ENCODE measurements at places on chromosomes 12 and 14.

- DNase-seq: no peak
These were observed 145.3 kb downstream of the ETV6 start for GRCh38 chr12:11794751-11795150.

DNA sequence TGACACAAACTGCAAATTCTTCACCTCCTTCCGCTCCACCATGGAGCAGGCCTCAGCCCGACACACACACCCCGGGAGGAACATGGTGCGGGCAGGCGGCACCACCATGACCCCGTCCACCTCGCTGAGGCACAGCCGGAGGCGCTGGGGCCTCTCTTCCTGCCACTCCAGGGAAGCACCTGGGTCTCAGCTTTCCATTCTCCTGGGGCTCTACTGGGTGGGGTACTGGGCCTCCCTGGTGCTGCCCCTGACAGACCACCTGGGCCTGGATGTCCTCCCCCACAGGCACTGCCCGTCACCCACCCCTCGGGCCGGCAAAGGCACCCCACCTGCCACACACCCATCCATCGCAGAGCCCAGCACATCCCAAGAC, 9.9 kb downstream of the AKT1 start:
- DNase-seq: no peak

- no peak for DNase-seq
These were observed 275.4 kb downstream of the ETNK1 start for GRCh38 chr12:22900401-22900800.

DNA sequence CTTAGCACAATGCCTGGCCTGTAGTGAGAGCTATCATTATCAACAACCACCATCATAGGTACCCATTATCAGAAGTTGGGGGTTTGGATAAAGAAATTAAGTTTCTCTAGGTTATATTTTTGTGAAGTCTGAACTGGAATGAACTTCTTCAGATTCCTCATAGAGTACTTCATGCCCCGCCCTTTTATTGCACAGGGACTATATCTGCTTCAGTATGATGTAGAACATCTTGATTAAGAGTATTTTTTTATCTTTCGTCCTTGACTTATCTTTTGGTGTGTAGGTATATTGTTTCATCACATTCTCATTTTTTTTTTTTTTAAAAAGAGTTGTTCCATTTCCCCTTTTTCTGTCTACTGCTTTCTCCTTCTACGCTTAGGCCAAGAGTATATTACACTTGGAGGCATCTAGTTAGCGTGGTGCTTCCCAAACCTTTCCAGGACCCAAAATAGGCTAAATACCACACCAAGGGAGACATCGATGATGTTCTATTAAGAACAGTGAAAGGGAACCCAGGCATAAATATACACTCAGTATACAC, 467.5 kb downstream of the ZFP36L1 start:
- DNase-seq: no peak

DNA sequence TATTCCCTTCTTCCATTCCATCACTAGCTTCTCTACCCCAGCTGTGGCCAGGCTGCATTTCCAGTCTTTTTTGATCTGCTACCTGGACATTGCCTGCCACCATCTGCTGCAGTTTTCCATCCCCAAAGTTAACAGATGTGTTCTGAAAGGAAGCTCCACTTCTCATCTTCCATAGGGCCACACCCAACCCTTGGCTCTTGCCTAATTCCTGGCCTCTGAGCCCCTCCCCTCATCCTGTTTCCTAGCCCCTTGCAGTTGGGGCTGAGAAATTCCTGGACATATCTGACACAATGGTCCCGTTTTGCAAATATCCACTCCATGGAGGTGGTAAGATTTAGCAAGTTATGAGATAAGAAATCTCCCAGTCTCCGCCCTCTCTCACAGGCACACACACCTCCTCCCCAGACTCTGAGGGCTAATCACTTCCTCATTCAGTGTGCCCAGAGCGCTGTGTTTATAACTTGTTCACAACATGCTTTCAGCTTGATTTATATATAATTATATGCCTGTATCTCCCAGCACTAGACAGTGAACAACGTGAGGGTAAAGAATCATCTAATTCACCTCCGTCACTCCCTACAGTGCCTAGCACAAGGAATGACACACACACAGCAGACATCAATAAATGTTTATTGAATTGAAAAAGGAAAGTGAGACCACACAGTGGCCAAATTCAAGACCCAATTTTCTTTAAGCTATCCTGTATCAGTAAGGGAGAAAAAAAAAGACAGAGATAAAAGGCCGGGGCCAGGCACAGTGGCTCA, 13.4 kb downstream of the SMUG1 start:
- DNase-seq: peak; percentile 1

- peak; percentile 82 for DNase-seq
These were observed 12.1 kb downstream of the ETV6 start for GRCh38 chr12:11661491-11662089.

GRCh38 chr14:20934148-20934762, 21.0 kb upstream of the RNASE2 start:
- no peak for DNase-seq

GRCh38 chr14:99892406-99892805, 99.2 kb downstream of the EML1 start:
- peak; percentile 59 for DNase-seq

DNA sequence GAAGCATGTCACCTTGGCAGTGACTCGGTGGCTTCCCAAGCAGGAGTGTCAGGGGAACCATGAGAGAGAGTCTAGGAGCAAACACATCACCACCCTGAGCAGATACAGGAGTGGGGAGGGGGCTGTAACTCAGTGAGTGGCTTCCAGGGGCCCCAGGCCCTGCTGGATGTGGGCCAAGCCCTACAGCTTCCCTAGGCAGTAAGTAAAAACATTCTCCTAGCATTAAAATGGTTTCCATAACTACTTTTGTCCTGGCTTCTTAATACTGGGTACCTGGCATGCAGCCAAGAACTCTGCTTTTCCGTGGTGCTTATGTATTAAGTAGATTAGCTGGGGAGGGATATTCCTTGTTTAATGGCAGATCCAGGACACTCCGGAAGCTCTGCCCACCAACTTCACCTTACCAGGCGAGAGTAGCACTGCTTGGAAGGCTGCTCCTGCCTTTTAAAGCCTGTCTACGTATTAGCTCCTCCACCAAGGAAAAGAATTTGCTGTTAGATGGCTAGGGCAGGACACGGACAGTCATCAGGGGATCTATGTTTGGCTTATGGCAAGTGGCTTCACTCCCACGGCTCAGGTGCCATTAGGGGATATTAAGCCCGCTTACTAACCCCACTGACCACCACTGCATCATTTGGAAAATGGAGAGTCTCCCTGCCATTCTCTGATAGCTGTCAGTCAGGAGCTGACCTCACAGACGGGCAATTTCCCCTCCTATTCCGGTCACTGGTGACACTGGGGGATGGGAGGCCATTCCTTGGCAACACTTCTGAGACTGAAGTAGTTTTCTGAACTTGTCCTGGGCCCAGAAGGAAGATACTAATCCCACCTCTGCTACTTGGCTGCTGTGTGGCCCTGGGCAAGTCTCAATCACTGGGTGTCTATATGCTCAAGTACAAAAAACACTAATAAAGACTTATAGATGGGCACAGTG, 22.8 kb downstream of the OTUB2 start:
- DNase-seq: peak; percentile 94

- DNase-seq: no peak
These were observed 61.6 kb downstream of the ARL6IP4 start for GRCh38 chr12:123041811-123042655.

DNA sequence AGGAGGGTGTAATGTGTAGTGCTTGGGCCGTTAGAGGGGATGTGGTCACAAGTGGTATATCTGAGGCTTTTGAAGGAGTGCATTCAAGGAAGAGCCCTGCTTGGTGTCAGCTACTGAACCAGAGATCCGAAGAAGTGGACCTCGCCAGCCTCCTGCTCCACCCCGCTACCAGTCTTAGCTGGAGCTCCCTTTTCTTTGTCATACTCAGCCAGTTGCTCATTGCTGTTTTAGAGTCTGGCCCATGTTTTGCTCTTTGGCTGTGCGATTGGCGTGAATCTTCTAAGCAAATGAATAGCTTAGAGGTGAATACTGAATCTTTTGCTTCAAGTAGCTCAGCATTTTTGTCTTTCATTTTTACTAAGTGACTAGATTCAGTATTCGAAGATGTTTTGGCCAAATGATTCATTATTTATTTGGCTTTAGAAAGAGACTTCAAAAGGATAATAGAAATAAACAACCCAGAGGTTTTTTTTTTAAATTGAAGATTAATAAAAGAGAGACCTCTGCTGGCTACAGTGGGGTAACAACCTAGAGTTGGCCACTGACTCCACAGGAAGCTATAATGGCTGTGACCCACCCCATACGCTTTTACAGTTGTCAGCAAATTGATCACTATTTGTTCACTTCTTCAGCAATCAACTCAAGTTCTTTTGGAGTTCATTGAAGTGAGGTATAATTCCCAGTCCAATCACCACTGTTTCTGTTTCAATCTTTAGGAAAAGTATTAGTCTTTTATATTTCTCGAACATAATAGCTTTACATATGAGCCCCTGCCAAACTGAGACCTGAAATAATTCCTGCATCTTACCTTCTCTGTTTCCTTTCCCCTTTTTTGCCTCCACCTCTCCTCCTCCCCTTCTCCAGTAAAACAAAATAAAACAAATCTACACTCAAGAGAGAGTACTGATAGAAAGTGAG, 19.9 kb downstream of the CDKN1B start:
- DNase-seq: peak; percentile 68

- no peak for DNase-seq
These were observed 449.1 kb upstream of the SOX5 start for GRCh38 chr12:24398605-24399004.

DNA sequence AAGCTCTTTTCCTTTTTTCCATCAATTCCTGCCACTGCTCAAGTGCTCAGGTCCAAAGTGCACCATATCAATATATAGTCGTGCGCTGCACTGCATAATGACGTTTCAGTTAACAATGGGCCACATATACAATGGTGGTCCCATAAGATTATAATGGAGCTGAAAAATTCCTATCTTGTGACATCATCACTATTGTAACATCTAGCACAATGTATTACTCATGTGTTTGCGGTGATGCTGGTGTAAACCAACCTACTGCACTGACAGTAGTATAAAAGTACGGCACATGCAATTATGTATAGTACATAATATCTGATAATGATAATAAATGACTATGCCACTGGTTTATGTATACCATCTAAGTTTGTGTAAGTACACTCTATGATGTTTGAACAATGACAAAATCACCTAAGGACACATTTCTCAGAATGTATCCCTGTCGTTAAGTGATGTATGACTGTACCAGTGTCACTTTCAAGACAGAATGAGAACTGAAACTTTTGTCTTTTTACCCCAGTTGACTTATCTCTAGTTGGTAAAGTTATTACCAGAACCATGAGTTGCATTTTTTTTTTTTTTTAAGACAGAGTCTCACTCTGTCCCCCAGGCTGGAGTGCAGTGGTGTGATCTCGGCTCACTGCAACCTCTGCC, 53.7 kb upstream of the INSM2 start:
- DNase-seq: no peak

- no peak for DNase-seq
These were observed 208.4 kb downstream of the ADGRD1 start for GRCh38 chr12:131162113-131162512.

DNA sequence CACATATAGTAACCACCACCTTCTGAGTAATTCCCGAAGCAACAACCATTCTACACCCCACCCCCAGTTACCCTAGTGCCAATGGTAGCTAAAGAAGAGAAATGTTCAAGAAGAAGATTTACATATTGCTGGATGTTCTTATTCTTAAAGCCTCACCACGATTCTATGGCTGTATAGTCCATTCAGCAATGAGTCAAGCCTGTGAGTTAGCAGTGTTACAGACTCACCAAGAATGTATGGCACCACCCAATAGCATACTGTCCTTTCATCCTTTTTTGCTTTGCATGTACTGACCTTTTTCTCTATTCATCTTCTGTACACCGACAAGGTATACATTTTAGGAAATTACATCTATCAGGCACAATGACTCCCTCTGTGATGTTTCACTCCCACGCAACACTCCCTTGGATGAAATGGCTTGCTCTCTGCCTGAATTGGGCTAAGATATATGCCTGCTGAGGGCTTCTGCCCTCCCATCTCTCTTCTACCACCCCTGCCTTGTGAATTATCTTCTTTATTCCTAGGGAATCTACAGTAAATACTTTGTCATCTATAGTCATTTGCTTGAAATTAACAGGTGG, 945.8 kb downstream of the DIO2 start:
- DNase-seq: no peak

DNA sequence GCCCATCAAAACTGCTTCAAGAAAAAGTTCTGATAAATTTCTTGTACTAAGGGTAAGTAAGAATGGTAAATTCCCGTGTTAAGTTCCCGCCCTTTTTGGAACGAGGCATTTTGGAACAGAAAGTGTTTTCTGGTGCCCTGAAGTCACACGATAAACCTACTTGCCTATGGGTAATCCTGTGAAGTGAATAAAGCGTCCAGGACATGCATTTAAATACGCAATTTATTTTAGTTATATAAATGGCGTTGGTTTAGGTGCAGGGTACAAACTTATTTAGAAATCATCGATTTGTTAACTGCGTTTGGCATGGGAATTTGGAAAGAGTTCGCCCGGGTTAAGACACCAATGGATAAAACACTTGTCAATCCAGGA, 715 bp upstream of the RAP1B start:
- no peak for DNase-seq

DNA sequence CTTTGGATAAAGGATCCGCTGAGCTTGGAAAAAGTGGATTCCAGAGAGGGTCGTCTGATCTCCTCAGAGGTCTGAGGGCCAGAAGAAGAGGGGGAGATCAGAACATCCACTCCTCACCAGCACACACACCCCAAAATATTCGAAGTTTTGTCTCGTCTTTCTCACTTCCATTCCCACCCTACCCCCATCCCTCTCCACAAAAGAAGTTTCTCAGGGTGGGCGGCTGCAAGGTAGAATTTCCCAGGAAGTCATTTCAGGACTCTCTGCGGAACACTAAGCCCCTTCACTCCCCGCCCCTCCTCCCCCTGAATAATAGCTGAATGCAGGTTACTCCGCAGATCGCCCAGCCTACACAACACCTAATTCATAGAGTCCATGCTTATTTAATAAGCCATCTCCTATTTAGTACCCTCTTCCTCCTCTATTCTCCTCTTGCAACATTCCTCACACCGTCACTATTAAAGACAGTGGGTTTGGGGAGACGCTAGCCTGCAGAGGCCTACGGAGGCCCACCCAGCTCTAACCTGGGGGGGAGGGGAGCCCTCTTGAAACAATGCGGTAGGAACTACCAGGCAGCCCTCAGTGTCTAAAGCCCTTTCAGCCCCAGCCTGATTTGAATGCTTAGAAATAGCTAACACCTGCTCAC, 649 bp upstream of the SALL2 start:
- DNase-seq: peak; percentile 86

GRCh38 chr14:37593511-37594237, 1.4 kb downstream of the FOXA1 start:
- peak; percentile 87 for DNase-seq

Measured in DMS79 treated with DMSO at 0.1 percent for 48 hours (cell line).